ENCODE measurements at places on chromosomes 7 and 10.

DNA sequence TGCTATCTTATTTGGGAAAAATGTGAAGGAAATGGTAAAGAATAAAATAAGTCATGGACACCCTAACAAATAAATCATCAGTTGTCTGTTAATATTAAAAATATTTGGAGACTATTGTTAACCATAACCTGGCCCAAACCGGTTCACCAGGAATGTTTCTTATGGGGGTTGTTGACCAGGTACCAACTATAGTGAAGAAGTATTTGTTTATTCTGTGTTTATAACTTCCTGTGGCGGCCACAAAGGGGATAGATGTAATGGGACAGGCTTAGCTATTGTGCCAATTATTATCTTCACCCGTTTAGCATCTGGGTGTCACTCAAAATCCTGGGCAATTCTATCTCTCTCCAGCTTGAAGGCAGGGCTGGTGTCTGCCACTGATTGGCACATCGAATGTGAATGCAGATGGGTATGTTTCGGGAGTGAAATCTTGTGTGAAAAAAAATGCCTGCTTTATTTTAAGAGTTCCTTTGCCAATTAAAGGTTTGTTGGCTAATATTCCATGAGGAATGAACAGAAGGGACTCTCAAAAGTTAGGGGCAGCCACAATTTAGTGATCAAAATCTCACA is 500.9 kb downstream of the ARL4A start:
- no peak for DNase-seq

GRCh38 chr7:44277851-44278250 is 47.5 kb downstream of the CAMK2B start:
- no peak for DNase-seq

DNA sequence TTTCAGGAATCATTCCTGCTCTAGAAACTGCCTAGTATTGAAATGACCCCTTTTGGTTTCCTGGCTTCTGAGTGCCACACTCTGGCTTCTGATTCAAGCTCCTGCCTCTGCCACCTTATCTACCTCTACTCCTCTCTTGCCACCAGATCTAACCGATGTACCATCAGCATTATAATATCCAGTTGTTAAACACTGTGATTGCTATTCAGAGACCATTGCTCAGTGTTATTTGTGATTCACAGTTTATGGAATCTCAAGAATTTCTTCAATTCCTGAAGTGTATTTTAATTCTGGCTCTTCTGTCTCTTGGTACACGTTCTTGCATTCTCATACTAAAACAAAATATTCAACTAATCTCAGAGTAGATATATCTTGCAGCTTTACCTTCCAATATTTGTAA is 88.7 kb downstream of the DYNC1I1 start:
- DNase-seq = no peak

- DNase-seq = no peak
These were observed 180.0 kb upstream of the MDFIC start for GRCh38 chr7:114741911-114742310.

DNA sequence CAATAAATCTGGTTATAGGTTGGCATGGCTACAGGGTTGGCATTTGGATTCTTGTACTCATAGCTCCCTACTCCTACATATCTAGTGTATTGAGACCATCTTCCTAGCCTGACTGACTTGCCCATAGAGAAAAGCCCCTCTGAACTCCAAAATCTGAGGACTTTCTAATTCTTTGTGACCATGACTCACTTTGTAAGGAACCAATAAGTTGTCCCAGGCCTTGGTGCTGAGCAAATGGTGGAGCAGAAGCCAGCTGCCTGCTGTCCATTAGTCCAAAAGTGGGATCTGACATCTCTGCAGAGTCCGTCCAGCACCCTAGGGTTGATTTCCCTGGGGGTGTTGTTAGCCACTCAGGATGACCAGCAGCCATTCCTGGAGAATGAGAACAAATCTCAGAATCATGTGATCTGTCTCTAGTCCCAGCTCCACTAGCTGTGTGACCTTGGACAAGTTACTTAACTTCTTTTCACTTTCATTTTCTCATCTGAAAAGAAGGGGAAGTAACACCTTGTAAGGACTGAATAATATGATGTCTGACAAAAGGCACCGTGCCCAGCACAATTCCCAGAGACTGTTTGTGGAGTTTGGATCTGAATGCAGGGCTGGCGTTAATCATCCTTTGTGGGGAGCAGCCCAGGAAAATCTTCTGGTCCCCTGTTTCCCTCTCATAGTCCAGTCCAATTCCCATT is 44.1 kb downstream of the MTURN start:
- no peak for DNase-seq

DNA sequence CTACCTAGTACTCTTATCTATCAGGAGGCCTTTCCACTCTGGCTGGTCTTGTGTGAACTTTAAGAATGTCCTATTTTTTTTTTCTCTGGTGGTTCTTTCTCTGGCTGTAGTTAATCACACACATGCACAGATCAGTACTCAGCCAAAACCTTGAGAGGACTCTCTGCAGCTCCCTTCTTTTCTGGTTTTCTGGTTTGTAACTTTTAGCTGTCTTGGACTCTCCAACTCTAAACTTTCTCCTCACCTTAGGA is 54.9 kb upstream of the HELLS start:
- DNase-seq = no peak

DNA sequence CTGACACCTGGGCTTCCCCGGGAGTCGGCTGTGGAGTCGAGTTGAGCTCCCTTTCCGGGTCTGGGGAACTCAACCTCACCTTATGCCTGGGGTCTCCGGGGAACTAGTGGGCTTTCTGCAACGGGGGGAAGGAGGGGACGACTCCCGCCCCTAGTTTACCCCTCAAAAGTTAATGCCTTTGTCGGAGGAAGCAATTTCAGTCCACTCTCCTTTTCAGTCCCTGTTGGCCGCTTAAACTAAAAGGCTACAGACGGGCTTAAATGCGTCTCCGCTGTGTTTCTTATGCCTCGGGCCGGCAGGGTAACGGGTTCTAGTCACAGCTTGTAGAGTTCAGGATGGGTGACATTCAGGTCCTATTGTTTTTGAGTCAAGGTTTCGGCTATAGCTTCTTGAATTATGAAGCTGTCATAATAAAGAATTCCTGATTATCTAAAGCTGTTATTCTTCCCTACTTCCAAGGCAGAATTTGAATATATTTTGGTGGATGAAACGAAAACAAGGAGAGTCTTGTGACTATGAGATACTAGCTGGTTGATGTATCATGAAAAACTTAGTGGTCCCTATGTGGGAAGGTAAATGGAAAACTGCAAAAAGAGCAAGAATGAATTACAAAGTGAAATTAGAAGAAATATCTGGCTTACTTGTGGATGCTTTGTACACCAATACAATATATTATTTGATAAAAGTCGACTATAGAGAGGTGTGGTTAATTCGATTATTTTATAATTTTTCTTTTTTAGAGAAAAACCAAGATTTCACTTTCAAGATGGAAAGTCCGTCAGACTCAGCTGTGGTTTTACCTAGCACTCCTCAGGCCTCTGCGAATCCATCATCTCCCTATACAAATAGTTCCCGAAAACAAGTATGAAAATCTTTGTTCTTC is 495 bp downstream of the SFR1 start:
- no peak for DNase-seq

DNA sequence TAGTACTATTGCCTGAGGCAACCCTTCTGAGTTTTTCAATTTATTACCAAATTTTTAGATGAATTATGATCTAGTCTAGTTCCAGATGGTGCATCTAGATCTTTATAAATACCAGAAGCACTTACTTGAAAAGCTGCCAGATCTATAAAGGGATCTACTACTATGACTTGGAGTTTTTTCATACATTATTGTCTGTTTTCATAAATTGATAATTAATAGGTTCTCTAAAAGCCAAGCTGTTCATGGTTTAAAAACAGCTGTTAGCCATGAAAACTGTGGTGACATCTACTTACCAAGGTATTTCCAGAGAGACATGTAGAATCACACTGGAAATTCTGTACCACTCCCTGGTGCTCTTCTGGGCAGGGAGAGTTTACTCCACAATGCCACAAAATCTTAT is 786.5 kb upstream of the C7orf33 start:
- DNase-seq = no peak

GRCh38 chr7:127768241-127768640 is 116.2 kb downstream of the SND1 start:
- DNase-seq = no peak

DNA sequence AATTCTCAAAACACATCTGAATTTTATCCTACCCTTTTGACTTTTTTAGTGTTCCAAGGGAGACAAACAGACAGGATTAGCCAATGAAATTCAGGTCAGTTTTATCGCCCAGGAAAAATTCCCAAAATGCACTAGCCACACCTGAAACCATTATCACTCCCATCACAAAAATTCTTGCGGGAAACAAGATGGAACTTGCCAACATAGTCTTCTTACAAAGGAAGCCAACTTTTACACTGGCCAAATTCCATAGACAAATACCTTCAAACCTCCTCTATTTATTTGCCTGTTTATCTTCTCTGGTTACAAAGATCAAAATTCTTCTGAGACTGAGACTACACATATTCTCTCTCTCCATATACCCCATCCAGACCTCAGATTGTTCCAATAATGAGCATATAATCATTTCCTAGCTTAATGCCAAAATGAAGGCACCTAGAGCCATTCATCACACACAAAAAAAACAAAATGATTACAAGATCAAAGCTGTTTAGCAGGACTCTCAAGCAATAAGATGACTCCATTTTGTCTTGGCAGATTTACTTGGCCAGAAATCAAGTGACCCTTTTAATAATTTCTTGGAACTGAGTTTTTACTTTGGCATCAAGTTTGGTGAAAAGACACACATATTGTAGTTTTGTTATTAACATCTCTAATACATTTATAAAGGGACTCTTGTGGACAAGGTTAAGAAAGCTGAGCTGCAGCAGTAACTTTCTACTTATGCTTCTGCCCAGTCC is 30.2 kb downstream of the MET start:
- DNase-seq = no peak
